ENCODE measurements at places on chromosomes 4 and X.

GRCh38 chrX:7163146-7163677 is 15.3 kb upstream of the PUDP start:
- no peak for DNase-seq

DNA sequence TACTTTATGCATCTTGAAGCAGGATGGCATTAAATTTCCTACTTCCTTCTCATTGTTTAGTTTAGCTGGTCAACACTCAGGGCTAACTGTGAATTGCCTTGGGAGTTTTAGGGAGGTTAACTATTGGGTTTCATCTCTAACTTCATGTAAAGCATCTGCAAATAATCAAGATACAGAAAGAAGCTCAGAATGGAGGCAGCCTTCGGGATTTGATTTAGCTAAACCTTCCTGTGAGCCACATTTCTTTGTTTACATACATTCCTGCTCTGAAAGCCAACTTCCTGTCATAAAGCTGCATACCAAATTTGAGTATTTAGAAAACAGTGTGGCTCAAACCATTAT is 131.7 kb upstream of the PCDH18 start:
- no peak for DNase-seq

DNA sequence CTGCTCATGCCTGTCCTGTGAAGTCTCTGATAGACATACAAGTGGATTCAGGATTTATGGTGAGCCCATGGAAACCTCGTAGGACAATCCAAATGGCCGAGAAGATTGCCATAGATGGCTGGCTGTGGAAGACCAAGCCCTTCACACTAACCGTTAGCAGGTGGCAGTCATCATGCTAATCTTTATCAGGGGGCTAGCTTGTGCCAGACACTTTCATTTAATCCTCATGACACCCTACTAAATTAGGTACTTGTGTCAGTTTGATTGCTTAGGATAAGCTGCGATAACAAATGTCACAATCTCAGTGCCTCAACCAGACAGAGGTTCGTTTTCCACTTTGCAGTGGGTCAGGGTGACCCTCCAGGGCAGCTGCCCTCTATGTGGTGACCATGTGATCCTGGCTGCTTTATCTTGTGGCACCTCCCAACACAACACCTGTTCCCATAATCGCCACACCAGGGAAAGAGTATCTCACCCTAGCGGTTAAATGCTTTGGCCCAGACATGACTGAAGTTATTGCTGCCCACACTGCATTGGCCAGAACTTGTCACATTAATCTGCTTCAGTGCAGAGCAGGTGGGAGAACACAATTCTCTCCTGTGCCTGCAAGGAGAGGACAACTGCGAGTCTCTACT is 60.8 kb downstream of the REPS2 start:
- peak; percentile 1 for DNase-seq

GRCh38 chr4:7963691-7964090 is 24.0 kb upstream of the AFAP1 start:
- no peak for DNase-seq

GRCh38 chrX:150036641-150037040 is 98.3 kb upstream of the EOLA2 start:
- no peak for DNase-seq

GRCh38 chrX:99938464-99938863 is 471.6 kb downstream of the PCDH19 start:
- no peak for DNase-seq

- DNase-seq: no peak
These were observed 556.8 kb upstream of the PCDH10 start for GRCh38 chr4:132592340-132592739.

GRCh38 chr4:102114118-102114630 is 231.1 kb downstream of the SLC39A8 start:
- DNase-seq: no peak

DNA sequence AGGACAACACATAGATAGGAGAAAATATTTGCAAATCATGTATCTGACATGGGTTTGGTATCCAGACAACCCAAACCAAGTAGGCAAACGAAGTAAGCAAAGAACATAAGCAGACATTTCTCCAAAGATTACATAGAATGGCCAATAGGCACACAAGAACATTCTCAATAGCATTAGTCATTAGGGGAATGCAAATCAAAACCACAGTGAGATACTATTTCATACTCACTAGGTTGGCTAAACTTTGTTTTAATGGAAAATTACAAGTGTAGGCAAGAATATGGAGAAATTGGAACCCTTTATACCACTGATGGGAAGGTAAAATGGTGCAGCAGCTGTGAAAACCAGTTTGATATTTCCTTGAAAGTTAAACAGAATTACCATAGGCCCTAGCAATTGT is 74.7 kb downstream of the CHRNA9 start:
- no peak for DNase-seq

DNA sequence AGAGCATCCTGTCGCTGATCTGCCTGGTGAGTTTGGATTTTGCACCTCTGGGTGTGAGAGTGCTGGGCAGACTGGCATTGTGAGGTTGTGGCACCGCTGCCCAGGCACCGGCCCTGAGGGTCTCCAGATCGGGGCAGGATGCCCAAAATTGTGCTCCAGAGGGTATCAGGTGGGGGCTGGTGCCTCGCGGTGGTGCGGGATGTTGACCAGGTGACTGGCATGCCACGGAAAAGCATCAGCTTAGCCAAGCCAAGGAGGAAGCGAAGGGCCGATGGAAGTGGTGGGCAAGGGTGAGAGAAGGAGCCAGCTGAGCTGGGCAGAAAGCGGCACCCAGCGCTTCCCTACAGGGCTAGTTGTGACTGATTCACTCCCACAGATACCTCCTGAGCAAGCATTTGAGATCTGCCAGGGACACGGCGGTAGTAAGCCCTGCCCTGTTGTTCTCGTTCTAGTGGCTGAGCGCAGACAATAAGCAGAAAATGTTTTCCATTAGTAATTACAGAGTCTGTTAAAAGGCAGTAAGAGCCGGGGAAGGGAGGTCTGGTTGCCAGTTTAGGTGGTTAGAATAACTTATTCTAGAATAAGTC is 809 bp downstream of the ZFP92 start:
- DNase-seq: no peak

DNA sequence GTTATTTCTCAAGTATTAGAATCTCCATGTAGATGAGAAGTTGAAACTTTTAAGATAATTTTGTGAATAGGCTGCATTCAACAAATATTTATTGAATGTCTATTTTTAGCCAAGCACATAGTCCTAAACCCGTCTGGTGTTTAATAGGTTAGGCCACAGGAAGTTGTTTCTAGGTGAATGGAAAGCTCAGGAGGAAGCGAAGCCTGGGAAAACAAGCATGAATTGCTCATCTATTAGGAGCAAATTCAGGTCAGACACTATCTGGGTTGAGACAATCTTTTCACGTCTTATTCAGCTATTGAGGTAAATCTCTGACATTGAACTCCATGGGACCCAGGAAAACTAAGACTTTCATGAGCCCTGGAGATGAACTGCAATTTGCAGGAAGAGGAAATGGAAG is 43.1 kb upstream of the FREM3 start:
- no peak for DNase-seq

DNA sequence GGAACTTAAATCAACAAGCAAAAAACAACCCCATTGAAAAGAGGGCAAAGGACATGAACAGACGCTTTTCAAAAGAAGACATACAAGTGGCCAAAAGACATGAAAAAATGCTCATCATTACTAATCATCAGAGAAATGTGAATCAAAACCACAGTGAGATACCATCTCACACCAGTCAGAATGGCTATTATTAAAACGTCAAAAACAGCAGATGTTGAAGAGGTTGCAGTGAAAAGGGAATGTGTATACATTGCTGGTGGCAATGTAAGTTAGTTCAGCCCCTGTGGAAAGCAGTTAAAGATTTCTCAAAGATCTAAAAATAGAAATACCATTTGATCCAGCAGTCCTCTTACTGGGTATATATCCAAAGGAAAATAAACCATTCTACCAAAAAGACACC is 22.6 kb downstream of the RTL9 start:
- DNase-seq: no peak

DNA sequence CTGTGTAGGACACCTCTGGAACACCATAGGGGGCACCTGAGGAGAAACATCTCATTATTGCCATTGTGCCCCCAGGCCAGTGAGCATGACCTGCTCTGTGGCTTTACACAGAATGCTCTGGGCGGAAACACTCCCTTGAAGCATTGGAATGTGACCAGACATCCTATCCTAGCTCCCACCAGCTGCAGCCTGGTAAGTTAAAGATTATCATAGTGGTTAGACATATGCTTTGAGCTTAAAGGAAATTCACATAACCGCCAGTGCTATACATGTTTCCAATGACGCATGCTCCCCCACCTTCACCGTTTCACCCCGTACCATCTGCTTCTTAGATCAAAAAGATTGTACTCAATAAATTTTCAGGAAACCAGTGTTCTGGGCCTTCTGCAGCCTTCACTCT is 217.7 kb upstream of the CENPE start:
- no peak for DNase-seq

- DNase-seq: no peak
These were observed 122.4 kb downstream of the KIT start for GRCh38 chr4:54780149-54780495.

- DNase-seq: no peak
These were observed 43.9 kb downstream of the SEL1L3 start for GRCh38 chr4:25818876-25819275.

DNA sequence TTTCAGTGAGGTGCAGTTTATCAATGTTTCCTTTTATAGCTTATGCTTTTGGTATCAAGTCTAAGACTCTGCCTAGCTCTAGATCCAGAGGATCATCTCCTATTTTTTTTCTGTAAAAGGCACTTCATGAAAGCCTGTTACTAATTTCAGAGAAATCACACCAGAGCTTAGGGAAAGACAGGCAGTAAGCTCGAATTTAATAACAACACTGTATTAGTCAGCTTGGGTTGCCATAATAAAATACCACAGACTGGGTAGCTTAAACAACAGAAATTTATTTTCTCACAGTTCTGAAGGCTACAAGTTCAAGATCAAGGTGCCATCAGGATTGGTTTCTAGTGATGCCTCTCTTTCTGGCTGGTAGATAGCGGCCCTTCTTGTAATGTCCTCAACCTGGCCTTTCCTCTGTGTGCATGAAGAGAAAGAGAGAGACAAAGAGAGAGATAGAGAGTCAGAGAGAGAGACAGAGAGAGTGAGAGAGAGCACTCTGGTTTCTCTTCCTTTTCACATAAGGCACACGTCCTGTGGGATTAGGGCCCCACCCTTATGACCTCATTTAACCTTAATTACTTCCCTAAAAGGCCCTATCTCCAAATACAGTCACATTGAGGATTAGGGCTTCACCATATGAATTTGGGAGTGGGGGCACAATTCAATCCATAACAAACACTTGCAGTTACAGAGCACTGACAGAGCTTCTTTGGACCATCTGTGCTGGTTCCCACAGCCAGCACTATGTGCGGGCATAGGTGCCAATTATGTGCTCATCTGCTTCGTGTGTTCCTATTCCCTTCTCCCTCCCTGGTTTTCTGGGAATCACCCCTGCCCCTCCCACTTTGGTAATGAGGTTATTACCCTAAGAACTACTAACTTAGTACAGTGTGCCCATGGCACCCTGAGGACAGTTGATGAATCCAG is 114.8 kb upstream of the MED14 start:
- DNase-seq: no peak

- DNase-seq: no peak
These were observed 269.3 kb downstream of the GPM6A start for GRCh38 chr4:175542786-175543185.

- DNase-seq: no peak
These were observed 539.7 kb upstream of the GRID2 start for GRCh38 chr4:91764085-91764484.

GRCh38 chr4:126777649-126778048 is 855.1 kb upstream of the INTU start:
- DNase-seq: no peak

- no peak for DNase-seq
These were observed 23.7 kb upstream of the UBA1 start for GRCh38 chrX:47169726-47170515.

DNA sequence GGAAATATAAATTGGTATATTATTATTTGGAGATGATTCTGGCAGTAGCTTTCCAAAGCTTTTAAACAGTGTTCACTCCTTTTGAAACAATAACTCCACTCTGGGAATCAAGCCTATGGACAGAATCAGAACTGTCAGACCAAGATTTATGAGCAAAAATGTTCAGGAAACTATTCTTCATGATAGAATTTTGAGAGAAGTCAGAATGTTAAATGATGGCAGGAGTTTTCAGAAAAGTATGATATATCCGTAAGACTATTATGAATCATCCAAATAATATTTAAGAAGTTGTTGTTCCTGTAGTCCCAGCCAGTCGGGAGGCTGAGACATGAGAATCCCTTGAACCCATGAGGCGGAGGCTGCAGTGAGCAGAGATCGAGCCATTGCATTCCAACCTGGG is 50.5 kb upstream of the ADGRG2 start:
- no peak for DNase-seq

DNA sequence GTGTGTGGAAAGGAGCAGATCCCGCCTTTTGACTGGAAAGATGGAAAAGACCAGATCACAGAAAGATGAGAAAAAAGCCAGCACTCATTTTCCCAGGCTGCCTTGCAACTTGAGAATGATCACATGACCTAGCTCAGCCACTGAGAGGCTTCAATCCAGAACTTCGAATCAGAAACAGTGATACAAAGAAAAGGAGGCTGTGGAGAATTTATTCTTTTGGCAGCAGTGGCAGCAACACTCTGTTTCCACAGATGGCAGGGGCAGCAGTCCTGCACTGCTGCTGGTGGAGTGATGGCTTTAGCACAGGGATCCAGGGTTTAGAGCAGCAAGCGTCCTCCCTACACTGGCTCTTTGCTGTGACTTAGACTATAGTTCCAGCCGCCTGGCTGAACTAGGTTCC is 77.8 kb upstream of the SH3RF1 start:
- DNase-seq: no peak

GRCh38 chr4:73668782-73669201 is 48.6 kb upstream of the RASSF6 start:
- DNase-seq: no peak

- no peak for DNase-seq
These were observed 6.7 kb downstream of the APOO start for GRCh38 chrX:23901060-23901459.

GRCh38 chr4:48090621-48091020 is 43.4 kb downstream of the TXK start:
- no peak for DNase-seq

DNA sequence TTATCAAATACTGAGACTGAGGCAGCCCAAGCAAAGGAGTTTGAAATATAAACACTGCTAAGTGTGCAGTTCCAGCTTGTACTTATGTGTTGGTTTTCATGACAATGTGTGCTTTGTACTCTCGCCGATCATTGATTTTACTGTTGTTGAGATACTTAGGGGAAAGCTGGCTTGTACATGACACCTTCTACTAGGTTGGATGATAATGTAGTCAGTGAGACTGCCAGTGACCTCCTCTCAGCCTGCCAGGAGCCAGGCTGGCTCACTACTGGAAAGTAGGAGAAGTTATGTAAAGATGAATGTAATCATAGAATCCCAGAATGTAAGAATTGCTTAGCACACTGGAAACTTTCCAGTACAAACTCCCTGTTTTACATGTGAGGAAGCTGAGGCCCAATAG is 132.0 kb downstream of the AFF2 start:
- DNase-seq: no peak

- no peak for DNase-seq
These were observed 48.1 kb upstream of the ATXN3L start for GRCh38 chrX:13367950-13368349.

Measured in activated CD4-positive, alpha-beta T cell treated with anti-CD3 and anti-CD28 coated beads, Interleukin-2, Interleukin-4, amounts not matched to agents 100 ng/mL and 50 ng/mL, durations not matched to agents 16 hours and 8 hours (primary cell).